ENCODE measurements at places on chromosomes 4 and X. TPM values are rescaled to one million over a fixed set of nuclear protein-coding genes. Genes with fewer than 3 reads are reported as not detected.

Gene WDR17
- total RNA-seq, result 0.42 TPM

Gene NXF2B
- not detected for total RNA-seq

Gene FAM199X
- 16.8 TPM for total RNA-seq

Gene RHOH
- not detected for total RNA-seq

GRCh38 chr4:184548648-184549341, 74.4 kb upstream of the IRF2 start:
- no peaks in the 10 kb centered on the region for H3K36me3 ChIP-seq
- H3K27me3 ChIP-seq, result no peaks in the 10 kb centered on the region
- no peak for DNase-seq
- no peak overlapping the region for H3K27ac ChIP-seq

DNA sequence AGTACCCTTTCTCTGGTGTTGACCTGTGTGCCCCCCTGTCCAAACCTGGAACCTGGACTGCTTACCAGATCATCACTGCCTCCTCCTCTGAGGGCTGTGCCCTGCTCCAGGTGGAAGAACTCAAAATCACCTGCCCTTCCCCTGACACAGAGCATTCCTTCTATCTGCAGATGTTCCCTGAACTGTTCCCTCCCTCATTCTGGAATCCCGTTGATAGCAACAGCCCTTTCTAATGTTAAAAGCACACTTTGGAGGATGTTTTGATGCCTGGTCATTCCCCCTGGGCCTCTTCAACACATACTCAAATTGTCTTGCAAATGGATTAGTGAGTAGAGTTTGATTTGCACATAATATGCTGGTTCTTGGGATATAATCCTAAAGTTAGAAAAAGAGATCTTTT, 225.8 kb downstream of the FGF13 start:
- no peaks in the 10 kb centered on the region for H3K4me1 ChIP-seq
- H3K36me3 ChIP-seq, result no peaks in the 10 kb centered on the region
- no peak for DNase-seq
- no peak overlapping the region for H3K4me3 ChIP-seq
- no peaks in the 10 kb centered on the region for H3K27me3 ChIP-seq

DNA sequence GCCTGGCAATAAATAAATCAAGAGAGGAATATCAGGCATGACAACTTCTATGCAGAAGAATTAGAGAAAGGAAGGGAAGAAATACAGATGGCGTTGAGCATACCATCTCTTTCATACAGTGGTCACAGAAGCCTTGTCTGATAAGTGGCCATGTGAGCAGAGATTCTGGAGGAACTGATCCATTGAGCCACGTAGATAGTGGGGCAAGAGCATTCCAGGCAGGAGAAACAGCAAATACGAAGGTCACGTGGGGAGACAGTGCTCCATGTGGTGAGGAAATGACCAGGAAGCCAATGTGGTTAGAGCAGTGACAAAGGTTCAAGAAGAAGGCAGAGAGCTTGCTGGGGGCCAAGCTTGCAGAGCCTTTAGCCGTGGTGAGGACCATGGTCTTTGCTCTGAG, 226.7 kb upstream of the NOCT start:
- no peaks in the 10 kb centered on the region for H3K36me3 ChIP-seq
- H3K27ac ChIP-seq, result no peak overlapping the region
- H3K4me3 ChIP-seq, result no peak overlapping the region
- no peaks in the 10 kb centered on the region for H3K4me1 ChIP-seq
- DNase-seq, result no peak
- H3K27me3 ChIP-seq, result no peaks in the 10 kb centered on the region

GRCh38 chr4:180913750-180914149, 1329.5 kb upstream of the TENM3 start:
- no peaks in the 10 kb centered on the region for H3K27me3 ChIP-seq
- no peak overlapping the region for H3K27ac ChIP-seq
- no peak overlapping the region for H3K4me3 ChIP-seq
- DNase-seq, result no peak
- no peaks in the 10 kb centered on the region for H3K4me1 ChIP-seq
- H3K36me3 ChIP-seq, result no peaks in the 10 kb centered on the region

- H3K4me1 ChIP-seq, result no peaks in the 10 kb centered on the region
- DNase-seq, result no peak
- H3K4me3 ChIP-seq, result no peak overlapping the region
- no peaks in the 10 kb centered on the region for H3K27me3 ChIP-seq
- H3K36me3 ChIP-seq, result no peaks in the 10 kb centered on the region
These were observed 199.9 kb downstream of the PCDH7 start for GRCh38 chr4:30920043-30920442.

- no peak overlapping the region for H3K27ac ChIP-seq
- no peaks in the 10 kb centered on the region for H3K27me3 ChIP-seq
- no peak overlapping the region for H3K4me3 ChIP-seq
- no peaks in the 10 kb centered on the region for H3K4me1 ChIP-seq
- DNase-seq, result no peak
These were observed 50.0 kb downstream of the IGSF1 start for GRCh38 chrX:131239057-131239456.

All from endothelial cell of umbilical vein (primary cell).